Dorsolateral prefrontal cortex (tissue), 122 donors: ENCODE measurements at places on chromosomes 3 and 15. TPM values are rescaled to one million over a fixed set of nuclear protein-coding genes. Genes with fewer than 3 reads are reported as not detected.

Gene NPAP1
- 0.46 TPM for total RNA-seq

Gene GASK1A
- 15.3 TPM for total RNA-seq

Gene PLIN1
- 10.0 TPM for total RNA-seq

Gene CTXND1
- total RNA-seq, result 4.7 TPM

Gene GP5
- total RNA-seq, result not detected

Gene GHSR
- total RNA-seq, result not detected

Gene SI
- not detected for total RNA-seq

Gene PROK2
- total RNA-seq, result not detected

Gene LRTM1
- not detected for total RNA-seq

Gene TRAT1
- total RNA-seq, result not detected

Gene RTP1
- total RNA-seq, result 1.6 TPM

Gene ATP6V1A
- 331 TPM for total RNA-seq

Gene RETNLB
- total RNA-seq, result not detected

Gene IREB2
- 53.7 TPM for total RNA-seq

Gene EIF4G1
- 212 TPM for total RNA-seq

Gene P2RY13
- 1.6 TPM for total RNA-seq

Gene DISP2
- total RNA-seq, result 40.4 TPM

Gene GP9
- total RNA-seq, result not detected

Gene FLNB
- total RNA-seq, result 58.7 TPM

Gene NECTIN3
- total RNA-seq, result 42.8 TPM

Gene TRH
- total RNA-seq, result 0.43 TPM

Gene GOLGA8N
- total RNA-seq, result 19.9 TPM

Gene TRA2B
- 119 TPM for total RNA-seq

Gene NEK4
- total RNA-seq, result 54.2 TPM

Gene FBN1
- total RNA-seq, result 33.7 TPM

Gene ZNF662
- 18.5 TPM for total RNA-seq

Gene SNTN
- total RNA-seq, result not detected
